ENCODE measurements at places on chromosomes 12 and 14. TPM values are rescaled to one million over a fixed set of nuclear protein-coding genes. Genes with fewer than 3 reads are reported as not detected.

Gene DGLUCY
- total RNA-seq: 48.5 TPM

Gene KRT2
- total RNA-seq: not detected

Gene DTX1
- 0.16 TPM for total RNA-seq

GRCh38 chr14:75439989-75440388 lies 12.2 kb downstream of the JDP2 start:
- H3K27ac ChIP-seq: no peak overlapping the region
- H3K36me3 ChIP-seq: no peaks in the 10 kb centered on the region
- H3K4me3 ChIP-seq: no peak overlapping the region
- no peak for DNase-seq
- no peaks in the 10 kb centered on the region for H3K27me3 ChIP-seq
- H3K4me1 ChIP-seq: peaks cover 12% of the 10 kb centered on the region

- peaks cover 45% of the 10 kb centered on the region for H3K36me3 ChIP-seq
- peaks cover 9% of the 10 kb centered on the region for H3K4me1 ChIP-seq
- DNase-seq: no peak
- no peak overlapping the region for H3K4me3 ChIP-seq
- no peaks in the 10 kb centered on the region for H3K27me3 ChIP-seq
Observed at GRCh38 chr14:30597504-30597903, 24.6 kb upstream of the SCFD1 start.

DNA sequence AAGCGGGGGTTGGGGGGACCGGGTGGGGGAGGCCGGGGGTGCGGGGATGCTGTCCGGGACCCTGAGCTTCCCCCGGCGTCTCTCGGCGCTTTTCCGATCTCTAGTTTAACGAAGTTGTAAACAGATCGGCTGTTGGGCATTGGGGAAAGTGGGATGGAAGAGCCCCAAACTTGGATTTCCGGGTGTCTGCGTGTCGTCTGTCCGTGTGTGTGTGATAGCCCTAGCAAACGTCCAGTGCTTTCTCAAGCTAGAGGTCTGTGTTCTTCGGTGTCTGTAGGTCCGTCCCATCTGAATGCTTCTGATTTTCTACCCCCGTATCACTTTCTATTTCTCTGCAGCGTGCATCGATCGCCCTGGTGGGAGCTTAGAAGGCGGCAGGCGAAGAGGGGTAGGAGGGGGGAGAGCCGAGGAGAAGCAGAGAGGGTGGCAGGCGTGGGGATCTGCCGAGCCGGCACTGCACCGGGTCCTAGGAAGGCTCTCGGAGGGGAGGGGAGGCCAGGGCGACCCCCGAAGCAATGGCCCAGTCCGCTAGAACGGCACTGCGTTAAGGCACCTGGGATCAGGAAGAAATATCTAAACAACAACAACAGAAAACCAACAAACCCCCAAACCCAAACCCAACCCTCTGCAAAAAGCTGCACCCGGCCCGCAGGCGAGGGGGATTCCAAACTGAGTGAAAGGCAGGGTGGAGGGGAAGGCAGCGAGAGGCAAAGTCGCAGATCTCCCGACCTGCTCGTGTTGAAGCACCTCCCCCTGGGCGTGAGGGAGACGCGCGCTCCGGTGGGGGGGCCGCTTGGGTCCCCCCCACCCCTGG lies 1.0 kb downstream of the KCNA1 start:
- peaks cover 52% of the 10 kb centered on the region for H3K27me3 ChIP-seq
- peak overlapping the region; percentile 82 for H3K4me3 ChIP-seq
- DNase-seq: no peak

DNA sequence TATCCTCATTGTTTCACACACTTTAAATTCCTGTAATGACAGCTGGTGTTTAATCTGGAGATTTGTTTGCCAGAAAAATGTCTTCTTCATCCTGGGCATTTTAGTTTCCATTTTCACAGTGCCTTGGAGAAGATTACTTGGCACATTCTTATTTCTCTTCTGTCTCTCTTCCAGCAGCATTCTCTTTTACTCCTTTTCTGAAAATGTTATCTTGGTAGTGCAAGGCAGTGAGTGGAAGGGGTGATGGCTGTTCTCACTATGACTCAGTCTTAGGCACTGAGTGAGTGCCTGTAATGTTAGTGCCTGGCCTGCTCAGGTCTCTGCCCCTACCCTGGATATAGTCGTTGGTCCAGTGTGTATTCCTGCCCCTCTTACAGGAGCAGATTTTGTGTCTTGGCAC lies 13.1 kb downstream of the CLECL1 start:
- H3K27me3 ChIP-seq: no peaks in the 10 kb centered on the region
- H3K4me3 ChIP-seq: no peak overlapping the region
- no peak for DNase-seq

GRCh38 chr14:50954811-50955372 lies 10.6 kb upstream of the PYGL start:
- peaks cover 15% of the 10 kb centered on the region for H3K4me1 ChIP-seq
- no peak for DNase-seq
- H3K4me3 ChIP-seq: no peak overlapping the region
- no peak overlapping the region for H3K27ac ChIP-seq
- no peaks in the 10 kb centered on the region for H3K36me3 ChIP-seq

- H3K4me1 ChIP-seq: no peaks in the 10 kb centered on the region
- no peak for DNase-seq
- H3K27ac ChIP-seq: no peak overlapping the region
- H3K4me3 ChIP-seq: no peak overlapping the region
- H3K27me3 ChIP-seq: no peaks in the 10 kb centered on the region
- peaks cover 44% of the 10 kb centered on the region for H3K36me3 ChIP-seq
Observed at GRCh38 chr12:115975411-115975810, 302.1 kb downstream of the MED13L start.
